Ascending aorta (tissue), 2 donors: ENCODE measurements at places on chromosomes 11 and 22.

DNA sequence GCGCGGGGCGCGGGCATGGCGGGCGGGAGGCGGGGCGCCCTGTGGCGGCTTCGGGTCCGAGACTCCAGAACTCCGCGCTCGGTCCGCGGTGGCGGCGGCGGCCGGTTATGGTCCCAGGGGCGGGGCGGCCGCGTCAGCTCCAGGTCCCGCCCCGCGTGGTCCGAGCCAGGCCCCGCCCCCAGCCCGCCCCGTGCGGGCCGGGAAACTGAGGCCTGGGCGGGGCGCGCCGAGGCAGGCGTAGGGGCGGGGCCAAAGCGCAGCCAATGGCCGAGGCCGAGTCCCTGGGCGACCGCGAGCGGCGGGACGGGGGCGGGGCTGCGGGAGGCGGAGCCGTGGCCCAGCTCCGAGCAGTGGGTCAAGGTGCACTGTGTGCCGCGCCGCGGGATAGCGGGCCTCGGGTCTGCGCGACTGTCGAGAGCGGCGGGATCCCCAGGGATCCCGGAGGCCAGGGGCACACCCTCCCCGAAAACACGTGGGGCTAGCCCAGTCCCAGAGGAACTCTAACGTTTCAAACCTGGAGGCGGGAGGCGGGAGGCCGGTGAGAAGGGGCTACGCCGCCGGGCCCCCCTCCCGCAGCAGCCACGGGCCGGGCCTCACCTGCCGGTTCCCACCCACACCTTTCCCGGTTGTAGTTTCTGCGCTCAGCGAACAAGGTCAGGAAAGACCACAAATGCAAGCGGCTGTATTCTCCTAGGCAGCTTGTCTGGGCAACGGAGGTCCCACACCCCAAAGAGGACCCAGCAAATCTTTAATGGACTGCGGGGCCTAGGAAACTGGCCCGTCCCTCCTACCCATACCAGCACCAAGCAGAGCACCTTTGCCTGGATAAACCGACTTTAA is at the start of gene SLC25A1:
SLC25A1 (minus strand) TSS at position 80 of the 840 bp plus-strand sequence; CDS start at position 17, 63 bp downstream.
- H3K4me3 ChIP-seq: peak within 1 kb of the TSS; percentile 97
- H3K4me1 ChIP-seq: peaks cover 29% of the 10 kb centered on the region
- peak; percentile 66 for DNase-seq
- H3K27ac ChIP-seq: peak within 1 kb of the TSS; percentile 93
- H3K27me3 ChIP-seq: no peaks in the 10 kb centered on the region

DNA sequence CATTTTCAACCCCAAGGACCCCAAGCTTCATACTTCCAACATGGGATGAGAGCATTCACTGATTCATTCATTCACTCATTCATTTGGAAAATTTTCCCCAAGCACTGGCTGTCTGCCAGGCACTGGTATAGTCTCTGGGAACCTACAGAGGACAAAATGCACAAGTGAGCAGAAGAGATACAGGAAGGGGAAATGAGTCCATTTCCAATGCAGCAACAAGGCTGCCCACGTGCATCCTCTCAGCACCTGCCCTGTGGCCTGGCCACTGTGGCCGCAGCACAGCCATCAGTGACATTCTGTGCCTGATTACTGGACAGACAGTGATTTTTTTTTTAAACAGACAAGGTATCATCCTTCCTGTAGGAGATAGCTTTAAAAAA is 96.0 kb upstream of the PITPNB start:
- peaks cover 20% of the 10 kb centered on the region for H3K36me3 ChIP-seq
- no peak overlapping the region for H3K27ac ChIP-seq
- no peak for DNase-seq
- no peaks in the 10 kb centered on the region for H3K4me1 ChIP-seq
- H3K27me3 ChIP-seq: no peaks in the 10 kb centered on the region
- no peak overlapping the region for H3K4me3 ChIP-seq

- DNase-seq: no peak
- no peak overlapping the region for H3K4me3 ChIP-seq
- H3K36me3 ChIP-seq: peaks cover 47% of the 10 kb centered on the region
- H3K4me1 ChIP-seq: no peaks in the 10 kb centered on the region
These were observed 15.3 kb downstream of the TAB1 start for GRCh38 chr22:39414886-39415285.

- DNase-seq: no peak
- no peak overlapping the region for H3K4me3 ChIP-seq
- no peaks in the 10 kb centered on the region for H3K36me3 ChIP-seq
- no peaks in the 10 kb centered on the region for H3K27me3 ChIP-seq
These were observed 4.2 kb downstream of the VPS26B start for GRCh38 chr11:134228625-134229024.

GRCh38 chr22:46696229-46696518 is 41.9 kb downstream of the CERK start:
- no peak for DNase-seq
- no peak overlapping the region for H3K27ac ChIP-seq

- DNase-seq: no peak
- no peak overlapping the region for H3K4me3 ChIP-seq
- no peaks in the 10 kb centered on the region for H3K4me1 ChIP-seq
- H3K27me3 ChIP-seq: no peaks in the 10 kb centered on the region
- no peak overlapping the region for H3K27ac ChIP-seq
These were observed 32.2 kb upstream of the ISX start for GRCh38 chr22:35033635-35034296.

DNA sequence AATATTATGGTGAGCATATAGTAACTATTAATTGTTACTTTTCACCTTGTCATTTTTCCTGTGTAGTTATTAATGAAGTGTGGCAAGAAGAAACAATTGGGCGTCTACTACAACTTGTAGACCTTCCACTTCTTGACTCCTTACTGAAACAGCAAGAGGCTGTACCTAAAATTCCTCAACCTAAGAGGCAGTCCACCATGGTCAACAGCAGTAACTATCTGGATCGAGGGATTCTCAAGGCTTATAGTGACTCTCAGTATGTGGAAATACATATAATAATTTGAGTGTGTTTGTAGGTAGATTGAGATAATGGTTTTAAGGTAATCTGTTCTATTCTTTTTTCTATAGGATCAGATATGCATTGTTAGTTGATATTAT is 10.8 kb upstream of the TCP11L1 start:
- no peak overlapping the region for H3K4me3 ChIP-seq
- H3K36me3 ChIP-seq: no peaks in the 10 kb centered on the region
- DNase-seq: no peak
- H3K27ac ChIP-seq: no peak overlapping the region
- H3K4me1 ChIP-seq: no peaks in the 10 kb centered on the region
- H3K27me3 ChIP-seq: no peaks in the 10 kb centered on the region

DNA sequence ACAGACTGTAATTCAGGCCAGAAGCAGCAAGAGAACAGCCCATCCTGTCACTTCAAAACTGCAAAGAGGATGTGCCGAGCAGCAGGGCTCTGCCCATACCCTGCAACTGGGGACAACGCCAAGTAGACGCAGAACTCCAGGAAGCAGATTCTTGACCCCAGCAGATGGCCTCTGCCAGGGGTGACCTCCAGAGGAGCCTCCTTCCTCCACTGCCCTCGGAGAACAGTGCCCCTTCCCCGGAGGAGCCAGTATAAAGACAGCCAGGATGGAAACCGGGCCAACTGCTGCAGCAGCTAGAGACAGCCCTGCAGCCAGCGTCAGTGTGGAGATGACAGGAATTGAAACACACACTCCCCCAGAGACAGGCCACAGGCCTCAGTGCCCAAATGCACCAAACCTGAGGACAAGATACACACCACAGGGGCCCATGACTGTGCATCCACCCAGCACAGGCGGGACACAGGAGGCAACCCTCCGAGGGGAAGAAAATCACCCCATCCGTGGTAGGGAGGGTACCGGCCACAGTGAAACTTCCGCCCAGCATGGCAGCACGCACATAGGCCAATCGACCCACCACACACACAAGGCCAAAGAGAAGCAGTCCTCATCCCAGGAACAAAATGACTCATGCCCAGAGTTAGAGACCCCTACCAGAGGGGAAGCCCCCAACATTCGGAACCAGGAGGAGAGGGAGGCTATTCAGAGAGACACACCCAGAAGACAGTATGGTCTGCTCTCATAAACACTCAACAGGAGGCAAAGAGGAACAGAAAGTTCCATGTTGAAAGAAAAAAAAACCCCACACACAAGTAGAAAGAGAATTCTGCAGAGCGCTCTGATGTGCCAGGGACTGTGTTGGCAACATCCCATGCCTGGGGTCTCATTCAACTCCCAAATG is 5.6 kb downstream of the AHNAK start:
- DNase-seq: no peak
- H3K4me1 ChIP-seq: peaks cover 44% of the 10 kb centered on the region
- H3K4me3 ChIP-seq: peak overlapping the region; percentile 98
- peak overlapping the region; percentile 96 for H3K27ac ChIP-seq
- H3K27me3 ChIP-seq: no peaks in the 10 kb centered on the region
- H3K36me3 ChIP-seq: peaks cover 4% of the 10 kb centered on the region

GRCh38 chr11:22192289-22192641 is 620 bp upstream of the ANO5 start:
- H3K4me1 ChIP-seq: no peaks in the 10 kb centered on the region
- no peaks in the 10 kb centered on the region for H3K27me3 ChIP-seq
- no peak for DNase-seq
- peak overlapping the region; percentile 65 for H3K4me3 ChIP-seq

DNA sequence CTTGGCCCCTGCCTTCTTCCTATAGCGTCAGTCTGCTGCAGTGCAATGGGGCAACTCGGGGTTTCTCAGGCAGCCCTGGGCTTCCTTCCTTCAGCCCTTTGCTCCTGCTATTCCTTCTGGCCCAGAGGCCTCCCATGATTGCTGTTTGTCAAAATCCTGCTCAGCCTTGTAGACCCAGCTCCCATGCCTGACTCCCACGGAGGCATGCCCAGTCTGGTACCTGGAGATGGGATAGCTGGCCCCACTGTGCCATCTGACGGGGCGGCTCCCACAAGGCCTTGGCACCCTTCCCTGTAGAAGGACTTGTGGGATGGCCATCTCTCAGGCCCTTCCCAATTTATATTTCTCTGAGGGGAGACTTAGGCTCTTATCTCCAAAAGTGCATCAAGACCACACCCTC is 590 bp upstream of the CD6 start:
- H3K27ac ChIP-seq: no peak overlapping the region
- H3K4me3 ChIP-seq: no peak overlapping the region
- H3K36me3 ChIP-seq: no peaks in the 10 kb centered on the region
- no peak for DNase-seq
- H3K4me1 ChIP-seq: no peaks in the 10 kb centered on the region
- no peaks in the 10 kb centered on the region for H3K27me3 ChIP-seq

DNA sequence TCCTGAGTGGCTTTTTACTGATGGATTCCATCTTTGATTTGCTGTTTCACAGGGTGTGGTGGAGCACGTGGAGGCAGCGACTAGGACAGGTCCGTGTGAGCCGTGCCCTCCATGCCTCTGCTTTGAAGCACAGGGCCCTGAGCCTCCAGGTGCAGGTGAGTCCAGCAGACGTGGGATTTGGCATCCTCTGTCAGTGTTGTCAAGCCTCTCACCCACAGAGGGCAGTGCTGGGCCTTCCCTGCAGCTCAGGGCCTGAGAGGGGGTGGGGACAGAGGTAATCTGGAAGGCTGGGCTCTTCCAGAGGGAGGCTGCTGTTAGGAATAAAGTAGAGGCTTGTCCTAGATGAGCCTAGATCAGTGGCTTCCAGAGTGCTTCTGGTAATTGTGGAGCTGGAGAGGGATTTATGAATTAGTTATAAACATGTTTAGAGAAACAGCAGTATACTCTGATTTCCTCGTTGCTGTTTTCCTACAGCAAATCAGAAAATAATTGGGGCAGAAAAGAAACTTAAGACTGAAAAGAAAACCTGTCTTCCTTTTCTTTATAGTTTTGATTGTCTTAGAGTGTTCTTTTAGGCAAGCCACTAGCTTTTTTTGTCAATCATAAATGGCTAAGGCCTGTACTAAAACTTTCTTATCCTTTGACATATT is 65.0 kb downstream of the SFI1 start:
- peaks cover 10% of the 10 kb centered on the region for H3K36me3 ChIP-seq
- H3K4me3 ChIP-seq: no peak overlapping the region
- peak; percentile 24 for DNase-seq
- no peak overlapping the region for H3K27ac ChIP-seq
- no peaks in the 10 kb centered on the region for H3K4me1 ChIP-seq

- no peak for DNase-seq
- peaks cover 60% of the 10 kb centered on the region for H3K36me3 ChIP-seq
- H3K4me1 ChIP-seq: no peaks in the 10 kb centered on the region
- no peak overlapping the region for H3K27ac ChIP-seq
- H3K27me3 ChIP-seq: no peaks in the 10 kb centered on the region
These were observed 6.4 kb downstream of the KCTD17 start for GRCh38 chr22:37057796-37058510.

DNA sequence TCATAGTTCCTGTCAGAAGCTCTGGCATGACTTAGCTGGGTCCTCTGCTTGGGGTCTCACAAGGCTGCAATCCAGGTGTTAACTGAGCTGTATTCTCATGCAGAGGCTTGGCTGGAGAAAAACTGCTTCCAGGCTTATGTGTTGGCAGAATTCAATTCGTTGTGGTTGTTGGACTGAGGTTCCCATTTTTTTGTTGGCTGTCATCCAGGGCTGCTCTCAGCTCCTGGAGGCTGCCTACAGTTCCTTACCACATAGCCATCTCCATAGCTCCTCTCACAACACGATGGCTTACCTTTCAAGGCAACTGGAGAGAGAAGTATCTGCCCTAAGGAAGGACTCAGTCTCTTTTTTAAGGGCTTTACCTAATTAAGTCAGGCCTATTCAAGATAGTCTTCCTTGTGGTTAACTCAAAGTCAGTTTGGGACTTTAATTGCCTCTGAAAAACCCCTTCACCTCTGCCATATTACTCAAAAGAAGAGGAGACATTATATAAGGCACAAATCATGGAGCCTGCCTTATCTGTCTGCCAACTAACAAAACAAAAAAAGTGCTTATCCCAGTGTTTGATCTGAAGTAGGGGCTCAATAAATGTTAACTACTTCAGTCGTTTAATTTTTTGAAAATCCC is 35.2 kb downstream of the OR2AG2 start:
- no peak overlapping the region for H3K4me3 ChIP-seq
- no peaks in the 10 kb centered on the region for H3K36me3 ChIP-seq
- no peaks in the 10 kb centered on the region for H3K27me3 ChIP-seq
- H3K4me1 ChIP-seq: no peaks in the 10 kb centered on the region
- no peak for DNase-seq
- H3K27ac ChIP-seq: no peak overlapping the region

- no peak for DNase-seq
- no peak overlapping the region for H3K27ac ChIP-seq
- no peaks in the 10 kb centered on the region for H3K4me1 ChIP-seq
These were observed 71.4 kb downstream of the SLC1A2 start for GRCh38 chr11:35347921-35348331.

DNA sequence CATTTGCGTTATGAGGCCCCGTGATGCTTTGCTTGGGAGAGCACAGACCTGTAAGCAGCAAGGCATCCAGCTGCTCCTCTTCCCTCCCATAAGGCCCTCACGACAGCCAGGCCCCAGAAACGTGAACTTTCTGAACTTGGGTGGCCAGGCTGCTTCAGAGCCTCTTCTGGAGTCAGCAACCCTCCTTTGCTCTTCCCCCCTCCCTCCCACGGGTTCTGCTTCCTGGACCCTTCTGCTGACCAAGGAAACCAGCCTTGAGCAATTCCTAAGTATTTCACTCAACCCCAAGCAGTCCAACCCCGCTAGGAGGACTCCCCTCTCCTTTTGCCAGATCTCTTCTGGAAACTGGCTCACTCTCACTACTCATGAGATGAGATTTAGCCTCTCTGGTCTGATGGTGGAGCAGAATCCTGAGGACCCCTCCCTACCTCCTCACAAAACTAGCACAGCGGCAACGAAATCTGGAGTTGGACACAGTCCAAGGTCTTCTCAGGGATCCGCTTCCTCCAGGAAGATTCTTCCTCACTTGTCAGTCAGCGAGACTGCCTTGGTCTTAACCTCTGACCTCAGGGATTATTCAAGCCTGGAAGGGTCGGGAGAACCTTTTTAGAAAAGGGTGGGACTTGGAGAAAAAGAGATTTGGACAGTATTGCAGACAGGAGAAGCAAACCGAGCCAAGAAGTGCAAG is 86.2 kb downstream of the UBASH3B start:
- no peaks in the 10 kb centered on the region for H3K27me3 ChIP-seq
- no peaks in the 10 kb centered on the region for H3K36me3 ChIP-seq
- H3K27ac ChIP-seq: no peak overlapping the region
- H3K4me1 ChIP-seq: no peaks in the 10 kb centered on the region
- peak; percentile 25 for DNase-seq
